Pancreas (tissue), 10 donors: ENCODE measurements at places on chromosomes 13 and 19.

DNA sequence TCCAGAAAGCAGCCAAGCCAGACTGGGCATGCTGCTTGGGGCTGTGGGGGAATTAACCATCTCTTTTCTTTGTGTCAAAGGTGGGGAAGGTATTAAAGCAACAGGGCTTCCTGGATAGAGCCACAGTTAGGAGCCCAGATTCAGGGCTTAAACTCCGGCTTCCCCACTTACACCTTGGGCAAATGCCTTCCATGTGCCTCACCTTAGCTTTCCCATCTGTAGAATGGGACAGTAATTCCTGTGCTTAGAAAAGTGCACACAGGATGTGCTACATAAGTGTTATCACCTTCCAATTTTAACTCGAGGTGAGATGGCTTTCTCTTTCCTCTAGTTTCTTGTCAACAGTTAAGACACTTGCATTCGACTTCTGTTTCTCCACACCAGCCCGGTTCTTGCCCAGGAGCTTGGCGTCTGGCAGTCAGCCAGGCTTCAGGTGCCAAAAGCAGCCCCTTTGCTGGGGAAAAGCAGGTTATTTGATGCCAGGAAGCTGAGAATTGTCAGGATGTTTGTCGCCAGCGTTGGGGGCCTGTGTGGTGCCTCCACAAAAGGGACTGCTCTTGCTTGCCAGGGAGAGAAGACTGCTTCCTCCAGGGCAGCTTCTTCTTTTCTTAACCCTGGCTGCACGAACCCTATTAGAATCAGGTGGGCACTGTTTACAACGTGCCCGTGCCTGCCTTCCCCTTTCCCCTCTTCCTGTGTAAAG lies 79.2 kb downstream of the SIPA1L3 start:
- peaks cover 7% of the 10 kb centered on the region for H3K4me1 ChIP-seq
- no peaks in the 10 kb centered on the region for H3K27me3 ChIP-seq
- no peak overlapping the region for H3K4me3 ChIP-seq
- DNase-seq: no peak
- no peaks in the 10 kb centered on the region for H3K36me3 ChIP-seq

DNA sequence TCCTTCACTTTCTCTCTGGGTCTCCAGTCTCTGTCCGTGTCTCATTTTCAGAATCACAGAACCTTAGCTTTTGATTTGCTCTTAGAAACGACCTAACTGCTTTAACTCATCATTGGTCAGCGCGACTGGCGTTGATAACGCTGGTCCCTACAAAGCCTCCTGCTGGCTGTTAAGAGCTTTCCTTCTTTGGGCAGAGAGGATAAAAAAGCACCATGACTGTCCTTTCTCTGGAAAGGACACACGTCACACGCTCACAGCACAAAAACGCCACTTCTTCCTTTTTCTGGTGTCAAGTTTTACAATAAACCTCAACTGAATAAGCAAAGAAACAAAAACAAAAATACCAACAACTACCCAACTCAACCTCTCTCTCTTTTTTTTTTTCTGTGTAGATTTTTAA lies 1.7 kb upstream of the KLK12 start:
- no peak overlapping the region for H3K4me3 ChIP-seq
- H3K27me3 ChIP-seq: no peaks in the 10 kb centered on the region
- DNase-seq: no peak
- no peaks in the 10 kb centered on the region for H3K36me3 ChIP-seq
- no peak overlapping the region for H3K27ac ChIP-seq

- DNase-seq: peak; percentile 34
- no peaks in the 10 kb centered on the region for H3K4me1 ChIP-seq
- no peaks in the 10 kb centered on the region for H3K36me3 ChIP-seq
- no peak overlapping the region for H3K4me3 ChIP-seq
These were observed 890 bp upstream of the ZNF611 start for GRCh38 chr19:52735734-52736133.

DNA sequence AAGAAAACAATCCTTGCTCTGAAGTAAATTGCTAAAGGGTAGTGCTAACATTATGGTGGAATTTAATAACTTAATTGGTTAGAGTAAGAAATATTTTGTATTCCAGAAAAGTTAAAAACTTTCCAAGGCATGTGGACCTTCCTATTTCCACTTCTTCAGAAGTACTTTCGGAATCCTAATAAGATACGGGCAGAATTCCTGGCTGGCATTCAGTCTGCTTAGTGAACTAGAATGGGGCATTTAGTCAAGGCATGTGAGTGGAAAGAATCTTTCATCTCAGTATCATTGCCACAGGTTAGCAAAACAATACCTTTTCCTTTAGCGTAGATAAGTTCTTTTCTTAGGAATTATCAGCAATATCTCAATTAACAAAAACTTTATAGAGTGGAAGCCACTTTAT lies 85.1 kb downstream of the TNFRSF19 start:
- H3K4me3 ChIP-seq: no peak overlapping the region
- H3K27ac ChIP-seq: no peak overlapping the region
- no peaks in the 10 kb centered on the region for H3K27me3 ChIP-seq
- peaks cover 8% of the 10 kb centered on the region for H3K4me1 ChIP-seq
- H3K36me3 ChIP-seq: no peaks in the 10 kb centered on the region

DNA sequence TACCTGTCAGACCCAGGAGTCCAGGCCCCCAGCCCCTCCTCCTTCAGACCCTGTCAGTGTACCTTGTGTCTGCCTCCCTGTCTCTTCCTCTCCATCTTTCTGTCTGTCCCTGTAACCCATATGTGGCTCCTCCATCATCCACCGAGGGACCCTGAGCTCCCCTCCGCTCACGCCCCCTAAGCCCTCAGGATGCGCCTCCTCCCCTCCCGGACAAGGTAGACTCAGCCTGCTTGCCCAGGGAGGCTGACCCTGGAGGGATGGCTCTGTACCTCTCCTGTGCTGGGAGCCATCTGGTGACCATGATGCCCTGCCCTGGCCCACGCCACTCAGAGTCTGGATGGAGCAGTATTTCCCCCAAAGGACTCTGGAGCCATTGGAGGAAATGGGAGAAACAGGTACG lies 1.0 kb upstream of the CAPN12 start:
- no peaks in the 10 kb centered on the region for H3K36me3 ChIP-seq
- no peaks in the 10 kb centered on the region for H3K4me1 ChIP-seq
- no peak overlapping the region for H3K27ac ChIP-seq
- H3K27me3 ChIP-seq: no peaks in the 10 kb centered on the region
- no peak overlapping the region for H3K4me3 ChIP-seq
- no peak for DNase-seq

GRCh38 chr13:107743983-107744382 lies 471.4 kb downstream of the LIG4 start:
- no peak overlapping the region for H3K4me3 ChIP-seq
- DNase-seq: no peak
- H3K36me3 ChIP-seq: no peaks in the 10 kb centered on the region
- H3K27ac ChIP-seq: no peak overlapping the region

- H3K4me3 ChIP-seq: no peak overlapping the region
- no peak overlapping the region for H3K27ac ChIP-seq
These were observed 29.7 kb upstream of the OLFM2 start for GRCh38 chr19:9966024-9966423.

- no peaks in the 10 kb centered on the region for H3K27me3 ChIP-seq
- H3K36me3 ChIP-seq: no peaks in the 10 kb centered on the region
- no peaks in the 10 kb centered on the region for H3K4me1 ChIP-seq
- no peak overlapping the region for H3K27ac ChIP-seq
- no peak overlapping the region for H3K4me3 ChIP-seq
These were observed 19.0 kb downstream of the MEGF8 start for GRCh38 chr19:42344336-42344893.

DNA sequence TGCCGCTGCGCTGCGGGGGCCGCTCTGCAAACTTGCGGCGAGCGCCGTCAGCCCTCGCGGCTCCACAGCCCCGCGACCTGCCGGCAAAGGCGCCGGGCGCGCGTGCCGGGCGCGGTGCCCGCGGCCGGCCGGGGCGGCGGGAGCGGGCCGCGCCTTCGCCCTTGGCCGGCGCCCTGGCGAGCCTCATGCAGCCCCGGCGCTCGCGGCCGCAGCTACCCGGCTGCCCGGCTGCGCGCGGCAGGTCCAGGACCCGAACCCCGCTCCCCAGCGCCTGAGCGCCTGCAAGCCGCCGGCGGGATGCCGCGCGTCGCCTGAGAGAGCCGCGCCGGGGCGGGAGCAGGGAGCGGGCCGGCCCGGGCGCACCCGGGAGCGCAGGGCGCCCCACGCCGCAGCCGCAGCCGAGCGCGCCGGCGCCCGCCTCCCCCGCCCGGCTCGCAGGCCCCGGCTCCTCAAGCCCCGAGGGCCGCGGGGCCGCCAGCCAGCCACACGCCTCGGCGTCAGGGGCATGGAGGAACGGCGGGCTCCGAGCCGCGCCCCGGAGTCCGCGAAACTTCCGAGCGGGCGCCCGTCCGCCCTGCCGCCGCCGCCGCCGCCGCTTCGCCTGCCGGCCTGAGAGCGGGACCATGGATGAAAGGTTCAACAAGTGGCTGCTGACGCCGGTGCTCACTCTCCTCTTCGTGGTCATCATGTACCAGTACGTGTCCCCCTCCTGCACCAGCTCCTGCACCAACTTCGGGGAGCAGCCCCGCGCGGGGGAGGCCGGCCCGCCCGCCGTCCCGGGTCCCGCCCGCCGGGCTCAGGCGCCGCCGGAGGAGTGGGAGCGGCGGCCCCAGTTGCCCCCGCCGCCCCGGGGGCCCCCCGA lies 564 bp downstream of the HS6ST3 start:
- no peaks in the 10 kb centered on the region for H3K27me3 ChIP-seq
- no peaks in the 10 kb centered on the region for H3K4me1 ChIP-seq
- peak; percentile 77 for DNase-seq
- no peaks in the 10 kb centered on the region for H3K36me3 ChIP-seq
- H3K27ac ChIP-seq: peak overlapping the region; percentile 61

DNA sequence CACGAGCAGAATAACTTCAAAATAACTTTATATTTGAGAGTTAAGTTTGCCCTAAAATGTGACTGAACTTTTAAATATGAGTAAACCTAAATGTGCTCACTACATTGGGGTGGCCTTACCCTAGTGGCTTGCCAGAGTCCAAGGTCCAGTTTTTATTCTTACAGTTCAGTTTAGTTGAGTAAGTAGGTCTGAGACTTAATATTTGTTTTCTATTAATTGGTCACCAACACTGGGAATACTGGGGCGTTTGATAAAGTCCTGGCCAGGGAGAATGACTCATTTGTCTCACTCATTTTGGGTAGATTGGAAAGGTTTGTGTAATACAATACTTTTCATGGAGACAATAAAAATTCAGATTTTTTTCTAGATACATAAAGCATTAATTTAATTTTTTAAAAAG lies 127.8 kb upstream of the SPATA13 start:
- peak overlapping the region; percentile 44 for H3K27ac ChIP-seq
- no peaks in the 10 kb centered on the region for H3K36me3 ChIP-seq
- no peak overlapping the region for H3K4me3 ChIP-seq
- no peaks in the 10 kb centered on the region for H3K27me3 ChIP-seq
- H3K4me1 ChIP-seq: peaks cover 46% of the 10 kb centered on the region

- H3K4me1 ChIP-seq: no peaks in the 10 kb centered on the region
- no peaks in the 10 kb centered on the region for H3K36me3 ChIP-seq
- H3K27ac ChIP-seq: no peak overlapping the region
These were observed 48.2 kb downstream of the ADGRE1 start for GRCh38 chr19:6935618-6936017.

- H3K36me3 ChIP-seq: no peaks in the 10 kb centered on the region
- no peak overlapping the region for H3K4me3 ChIP-seq
- H3K4me1 ChIP-seq: peaks cover 96% of the 10 kb centered on the region
- H3K27me3 ChIP-seq: no peaks in the 10 kb centered on the region
- DNase-seq: peak; percentile 22
- H3K27ac ChIP-seq: peak overlapping the region; percentile 82
These were observed 13.7 kb downstream of the ACTN4 start for GRCh38 chr19:38661136-38661535.
